ENCODE measurements at places on chromosomes 2 and 18.

GRCh38 chr2:239519089-239519920, 118.5 kb upstream of the HDAC4 start:
- DNase-seq = no peak

DNA sequence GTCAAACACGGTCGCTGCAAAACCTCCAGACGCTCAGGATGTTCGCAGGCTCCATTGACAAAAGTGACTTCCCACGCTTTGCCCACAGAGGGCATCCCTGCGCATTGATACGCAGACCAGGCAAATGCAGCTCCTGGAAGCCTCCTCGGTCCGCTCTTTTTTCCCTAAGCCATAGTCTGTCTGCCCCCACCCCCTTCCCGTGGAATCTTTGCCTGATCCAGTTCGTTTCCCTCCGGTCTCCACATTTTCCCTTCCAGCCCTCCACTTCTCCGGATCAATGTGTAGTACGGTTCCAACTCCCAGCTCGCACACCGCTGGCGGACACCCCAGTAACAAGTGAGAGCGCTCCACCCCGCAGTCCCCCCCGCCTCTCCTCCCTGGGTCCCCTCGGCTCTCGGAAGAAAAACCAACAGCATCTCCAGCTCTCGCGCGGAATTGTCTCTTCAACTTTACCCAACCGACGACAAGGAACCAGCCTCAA, at the start of gene DCC:
Gene DCC, plus strand, starts transcription at position 307 of the 481 bp plus-strand sequence. CDS start 591 bp downstream, outside the sequence.
- DNase-seq = peak; percentile 11

GRCh38 chr2:152394326-152394725, 59.4 kb downstream of the FMNL2 start:
- no peak for DNase-seq

GRCh38 chr2:234494361-234495250, 2.3 kb downstream of the ARL4C start:
- DNase-seq = peak; percentile 38

DNA sequence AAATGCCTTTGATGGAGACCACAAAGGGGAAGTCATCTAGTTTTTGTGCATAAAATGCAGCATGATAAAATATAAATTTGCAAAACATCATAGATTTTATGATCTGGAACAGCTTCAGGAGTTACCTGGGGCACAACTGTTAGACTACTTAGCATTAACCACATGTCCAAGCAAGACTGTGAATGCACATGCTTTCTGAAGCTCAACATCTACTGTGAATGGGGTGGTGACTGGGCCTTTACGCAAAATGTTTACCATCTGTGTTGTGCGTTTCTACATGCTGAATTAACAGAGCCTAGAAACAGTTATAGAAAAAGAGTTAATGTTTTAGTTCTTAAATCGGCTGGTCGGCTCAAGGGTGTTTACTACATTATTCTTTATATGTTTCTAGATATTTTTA, 45.5 kb downstream of the KCTD1 start:
- no peak for DNase-seq
